Lower leg skin (tissue), 4 donors: ENCODE measurements at places on chromosomes 1 and 21.

- no peak for DNase-seq
Measured at GRCh38 chr1:227234998-227235405, 83.3 kb downstream of the CDC42BPA start.

DNA sequence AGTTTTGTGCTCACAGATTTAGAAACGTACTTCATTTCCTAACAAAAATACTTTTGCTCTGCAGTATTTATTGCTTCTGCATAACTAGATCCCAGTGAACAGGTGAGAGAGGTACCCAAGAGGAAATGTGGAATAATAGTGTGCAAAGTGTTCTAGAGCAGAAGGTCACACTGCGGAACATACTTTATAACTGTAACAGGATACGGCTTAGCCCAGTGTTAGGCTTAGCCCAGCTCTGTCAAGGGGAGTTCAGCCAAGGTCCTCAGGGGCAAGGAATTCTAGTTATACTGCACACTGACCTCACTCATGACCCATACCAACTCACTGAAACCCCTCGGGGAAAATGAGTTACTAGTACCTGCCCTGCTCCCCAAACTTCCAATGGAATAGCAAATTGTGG lies 55.3 kb downstream of the PTPN14 start:
- DNase-seq: no peak

GRCh38 chr21:33760641-33761440 lies 118.5 kb downstream of the ITSN1 start:
- DNase-seq: no peak

- DNase-seq: no peak
Measured at GRCh38 chr1:161266202-161266601, 7.7 kb downstream of the PCP4L1 start.

DNA sequence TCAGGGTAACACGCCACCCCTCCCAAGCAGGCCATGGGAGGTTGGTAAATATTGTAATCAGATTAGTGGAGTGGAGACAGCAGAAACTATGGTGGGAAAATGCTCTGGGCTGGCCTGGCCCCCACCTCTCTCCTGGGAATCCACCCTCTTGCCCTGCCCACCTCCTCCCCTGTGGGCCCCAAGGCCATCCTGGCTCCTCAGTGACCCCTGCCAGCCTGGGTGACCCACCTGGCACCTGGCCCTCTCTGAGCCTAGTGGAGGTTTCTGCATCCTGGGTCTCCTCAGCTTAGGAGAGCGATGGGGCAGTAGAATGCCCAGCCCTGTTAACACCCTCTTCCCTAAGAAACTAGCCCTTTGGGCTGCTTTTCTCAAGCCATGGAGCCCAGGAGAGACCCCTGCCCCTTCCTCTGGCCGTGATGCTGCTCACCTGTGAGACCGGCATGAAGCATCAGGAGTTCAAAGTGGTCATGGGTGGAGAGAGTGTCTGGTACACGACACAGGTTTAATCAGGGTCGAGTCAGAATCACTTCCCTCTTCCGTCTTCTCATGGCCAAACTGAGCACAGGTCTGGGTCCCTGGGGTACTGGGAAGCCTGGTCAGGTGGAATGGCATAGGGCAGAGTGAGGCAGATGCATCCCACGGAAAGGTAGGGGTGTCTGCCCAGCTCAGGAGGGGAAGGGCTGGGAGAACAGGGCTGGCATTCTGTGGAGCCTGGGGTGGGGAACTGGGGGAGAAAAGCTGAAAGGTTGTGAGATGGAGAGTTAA lies 10.7 kb upstream of the DMBX1 start:
- no peak for DNase-seq

- DNase-seq: no peak
Measured at GRCh38 chr1:203422656-203423055, 53.0 kb upstream of the PRELP start.

GRCh38 chr1:24954631-24955030 lies 24.6 kb upstream of the RUNX3 start:
- no peak for DNase-seq

DNA sequence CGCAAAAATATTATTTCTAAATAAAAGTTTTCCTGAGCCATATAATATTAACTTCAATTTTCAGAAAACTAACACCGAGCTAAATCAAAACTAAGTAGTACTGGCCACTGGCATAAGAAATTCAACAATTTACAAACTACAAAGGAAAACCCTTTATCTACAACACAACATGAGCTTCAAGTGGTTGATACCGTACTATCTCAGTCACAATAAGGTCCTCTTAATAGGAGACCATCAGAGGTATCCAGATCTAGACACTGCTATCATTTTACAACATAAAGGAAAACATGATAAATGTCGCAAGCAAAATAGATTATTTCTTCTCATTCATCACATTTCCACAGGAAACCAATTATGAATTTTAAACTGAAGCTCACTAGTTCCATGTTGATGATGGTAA lies 39.5 kb downstream of the GATAD2B start:
- no peak for DNase-seq

- DNase-seq: peak; percentile 15
Measured at GRCh38 chr1:92784021-92784638, 778 bp downstream of the EVI5 start.

DNA sequence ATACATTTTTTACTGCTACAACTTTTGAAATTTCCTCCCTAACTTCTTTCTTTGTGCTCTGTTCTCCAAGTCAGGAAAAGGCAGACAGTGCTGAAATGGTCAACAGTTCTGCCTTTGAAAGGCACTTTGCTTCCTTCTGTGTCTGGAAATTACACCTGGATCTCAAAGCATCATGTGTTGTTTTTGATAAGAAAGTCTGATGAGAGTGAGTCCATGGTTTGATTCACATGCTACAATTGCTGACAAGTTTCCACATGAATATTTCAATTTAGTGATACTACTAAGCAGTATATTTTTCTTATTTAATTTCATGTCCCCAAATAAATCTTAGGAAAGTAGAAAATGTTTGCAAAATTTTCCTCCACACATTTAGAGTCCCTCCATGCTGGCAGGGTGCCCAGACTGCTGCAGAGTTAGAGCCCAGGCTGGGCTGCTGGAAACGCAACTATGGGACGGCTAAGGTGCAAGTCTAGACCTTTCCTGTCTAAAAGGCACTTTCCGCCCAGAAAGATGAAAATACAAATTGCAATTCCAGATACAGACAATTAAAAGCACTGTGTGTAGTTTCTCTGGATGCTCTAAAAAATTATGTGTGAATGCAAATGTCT lies 96.6 kb upstream of the RUNX1 start:
- DNase-seq: no peak

- no peak for DNase-seq
Measured at GRCh38 chr1:25205786-25206185, 26.5 kb downstream of the SYF2 start.

- DNase-seq: peak; percentile 49
Measured at GRCh38 chr1:29460694-29461093, 224.4 kb downstream of the PTPRU start.

DNA sequence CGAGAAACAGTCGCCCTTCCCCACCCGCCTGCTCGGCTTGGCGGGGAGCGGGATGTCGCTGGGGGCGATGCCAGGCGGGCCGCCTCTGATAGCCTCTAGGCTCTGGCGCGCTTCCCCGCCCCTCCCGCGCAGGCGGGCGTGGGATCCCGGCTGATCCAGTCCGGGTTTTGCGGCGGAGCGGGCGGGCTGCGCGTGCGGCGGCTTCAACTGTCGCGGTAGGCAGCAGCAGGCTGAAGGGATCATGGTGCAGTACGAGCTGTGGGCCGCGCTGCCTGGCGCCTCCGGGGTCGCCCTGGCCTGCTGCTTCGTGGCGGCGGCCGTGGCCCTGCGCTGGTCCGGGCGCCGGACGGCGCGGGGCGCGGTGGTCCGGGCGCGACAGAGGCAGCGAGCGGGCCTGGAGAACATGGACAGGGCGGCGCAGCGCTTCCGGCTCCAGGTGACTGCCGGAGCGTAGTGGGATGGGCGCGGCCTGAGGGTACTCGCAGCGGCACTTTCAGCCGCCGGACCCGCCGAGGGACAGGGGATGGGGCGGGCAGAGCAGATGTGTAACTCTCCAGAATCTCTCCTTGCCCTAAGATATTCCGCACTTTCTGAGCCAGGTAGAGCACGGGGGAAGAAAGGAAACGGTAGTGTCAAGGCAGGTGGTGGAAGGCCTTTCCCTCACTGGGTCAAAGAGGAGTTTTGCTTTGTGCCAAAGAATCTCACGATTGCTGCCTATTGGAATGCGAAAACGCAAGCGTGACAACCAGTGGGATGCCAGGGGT lies at the start of gene FAAH:
Gene FAAH (plus strand): TSS at position 210 of the 764 bp plus-strand sequence. CDS start 32 bp downstream, at position 242.
- no peak for DNase-seq

DNA sequence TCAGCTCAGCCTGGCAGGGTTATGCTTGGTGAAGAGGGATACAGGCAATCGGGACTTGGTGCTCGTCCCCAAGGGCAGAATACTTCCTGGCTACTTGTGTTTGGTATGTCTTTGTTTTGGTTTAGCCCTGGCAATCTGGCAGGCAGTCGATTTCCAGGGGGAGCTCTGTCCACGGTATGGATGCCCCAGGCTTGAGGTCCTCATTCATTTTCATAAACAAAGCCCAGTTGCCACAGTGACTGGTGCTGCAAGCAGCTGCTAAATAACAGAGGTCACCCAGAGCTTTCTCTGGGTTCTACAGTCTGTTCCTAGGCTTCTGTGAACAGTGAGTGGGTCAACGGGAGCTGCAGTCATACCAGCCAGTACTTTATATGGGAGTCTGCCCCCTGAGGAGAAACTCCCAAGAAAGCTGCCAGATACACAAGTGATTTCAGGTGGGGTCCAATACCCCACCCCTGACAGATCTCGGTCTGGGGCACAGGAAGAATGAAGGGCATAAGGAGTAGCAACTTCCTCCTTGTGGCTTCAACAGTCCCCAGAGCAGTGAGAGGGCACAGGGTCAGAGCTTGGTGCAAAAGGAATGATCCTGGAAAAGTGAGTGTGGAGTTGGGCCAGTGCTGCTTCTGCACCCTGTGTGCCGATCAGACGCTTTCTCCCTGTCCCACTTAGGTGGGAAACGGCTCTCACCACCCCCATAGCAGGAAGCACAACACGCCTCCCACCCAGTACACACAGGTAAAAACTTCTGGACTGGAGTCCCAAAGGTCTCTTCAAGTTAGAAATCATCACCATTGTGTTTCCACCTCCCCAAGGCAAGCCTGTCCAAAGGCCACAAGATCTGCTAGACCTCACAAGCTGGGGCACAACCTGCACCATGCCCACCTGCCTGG lies 55.5 kb downstream of the TGFBR3 start:
- no peak for DNase-seq

DNA sequence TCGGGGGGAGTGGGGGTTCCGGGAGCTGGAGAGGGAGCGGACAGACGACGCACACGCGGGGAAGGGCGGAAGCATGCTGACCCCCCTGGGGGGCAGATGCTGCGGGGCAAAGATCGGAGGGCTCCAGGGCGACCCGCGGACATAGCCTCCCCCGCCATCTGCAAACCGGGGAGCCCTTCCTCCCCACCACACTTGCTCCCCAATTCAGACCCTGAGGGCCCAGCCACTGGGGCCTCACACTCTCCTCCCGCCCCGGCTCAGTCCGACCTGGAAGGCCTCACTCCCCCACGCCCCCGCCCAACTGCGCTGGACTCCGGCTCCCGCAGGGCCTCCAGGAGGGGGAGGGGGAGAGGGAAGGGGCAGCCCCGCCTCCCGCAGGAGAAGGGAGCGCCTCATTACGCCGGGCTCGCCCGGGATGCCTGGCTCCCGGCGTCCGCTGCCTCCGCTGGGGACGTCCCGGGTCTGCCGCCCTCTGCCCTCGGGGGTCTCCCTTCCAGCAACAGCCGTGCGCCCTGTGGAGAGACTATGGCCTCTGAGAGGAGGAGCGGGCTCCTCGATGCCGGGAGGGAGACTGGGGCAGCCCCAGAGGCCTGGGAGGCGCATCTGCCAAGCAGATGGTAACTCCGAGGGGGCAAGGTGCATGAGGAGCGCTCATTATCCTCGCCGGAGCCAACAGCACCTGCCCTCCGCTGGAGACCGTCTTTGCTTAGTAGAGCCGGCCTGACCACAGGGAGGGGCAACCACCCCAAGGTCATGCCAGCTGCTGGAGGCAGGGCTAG lies 636 bp upstream of the CAMK2N1 start:
- peak; percentile 91 for DNase-seq

DNA sequence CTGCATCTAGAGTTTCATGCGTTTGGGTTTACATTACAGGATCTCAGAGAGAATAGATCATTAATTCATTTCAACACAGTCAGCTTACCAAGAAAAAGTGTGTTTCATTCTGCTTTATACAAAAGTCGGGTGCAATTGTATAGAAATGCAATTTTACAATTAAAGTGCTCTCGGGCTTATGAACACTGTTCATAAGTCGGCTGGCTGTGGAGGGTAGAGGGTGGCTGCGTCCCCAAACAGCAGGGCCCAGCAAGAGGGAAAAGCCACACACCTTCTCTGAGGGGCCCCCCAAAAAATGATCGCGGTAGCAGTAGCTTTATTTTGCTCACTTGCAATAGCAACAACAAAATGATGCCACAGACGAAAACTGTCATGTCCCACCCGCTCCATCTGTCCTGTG lies 13.8 kb upstream of the ZBTB18 start:
- no peak for DNase-seq

DNA sequence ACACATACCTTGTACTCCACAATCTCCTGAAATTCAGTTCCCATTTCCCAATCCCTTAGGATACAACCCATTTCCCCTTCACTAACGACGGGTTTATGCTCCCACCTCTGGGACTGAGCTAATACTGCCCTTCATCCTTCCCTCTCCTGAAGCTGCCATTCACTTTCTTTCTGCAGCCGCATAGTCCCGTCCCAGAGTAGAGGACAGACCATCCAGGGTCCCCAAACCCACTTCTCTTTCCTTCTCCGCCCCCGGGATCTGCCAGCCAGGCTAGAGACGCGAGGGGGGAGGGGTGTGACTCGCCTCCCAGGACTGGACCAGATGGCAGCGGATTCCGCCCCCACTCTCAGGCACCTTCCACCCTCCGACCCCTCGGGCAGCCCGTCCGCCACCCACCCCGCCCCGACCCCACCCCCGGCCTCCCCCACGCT lies 679 bp downstream of the ABL2 start:
- no peak for DNase-seq

GRCh38 chr1:46455951-46456350 lies 33.7 kb upstream of the DMBX1 start:
- DNase-seq: no peak

GRCh38 chr1:209862391-209863356 lies 34.9 kb downstream of the UTP25 start:
- no peak for DNase-seq

GRCh38 chr1:86753700-86754099 lies 49.3 kb downstream of the SH3GLB1 start:
- no peak for DNase-seq

GRCh38 chr1:8004113-8004802 lies 21.9 kb downstream of the ERRFI1 start:
- DNase-seq: peak; percentile 91

- DNase-seq: no peak
Measured at GRCh38 chr21:35402061-35402460, 353.0 kb upstream of the RUNX1 start.

- no peak for DNase-seq
Measured at GRCh38 chr1:89698624-89699023, 65.7 kb downstream of the LRRC8C start.

DNA sequence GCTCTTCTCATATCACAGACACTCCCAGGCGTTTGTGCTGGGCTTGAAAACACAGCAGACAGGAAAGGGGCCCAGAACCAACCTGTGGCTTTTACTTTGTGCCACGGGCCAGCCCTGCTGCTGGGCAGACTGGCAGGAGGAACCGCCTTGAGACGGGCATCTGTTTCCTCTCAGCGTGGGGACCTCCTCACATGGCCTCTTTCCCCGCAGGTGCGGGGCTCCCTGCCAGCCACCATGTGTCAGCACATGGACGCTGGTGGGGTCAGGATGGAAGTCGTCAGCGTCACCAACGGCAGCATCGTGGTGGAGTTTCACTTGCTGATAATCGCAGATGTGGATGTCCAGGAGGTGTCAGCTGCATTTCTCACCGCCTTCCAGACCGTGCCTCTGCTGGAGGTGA lies 47.8 kb downstream of the UMODL1 start:
- DNase-seq: no peak
